ENCODE measurements at places on chromosomes 3 and 15.

DNA sequence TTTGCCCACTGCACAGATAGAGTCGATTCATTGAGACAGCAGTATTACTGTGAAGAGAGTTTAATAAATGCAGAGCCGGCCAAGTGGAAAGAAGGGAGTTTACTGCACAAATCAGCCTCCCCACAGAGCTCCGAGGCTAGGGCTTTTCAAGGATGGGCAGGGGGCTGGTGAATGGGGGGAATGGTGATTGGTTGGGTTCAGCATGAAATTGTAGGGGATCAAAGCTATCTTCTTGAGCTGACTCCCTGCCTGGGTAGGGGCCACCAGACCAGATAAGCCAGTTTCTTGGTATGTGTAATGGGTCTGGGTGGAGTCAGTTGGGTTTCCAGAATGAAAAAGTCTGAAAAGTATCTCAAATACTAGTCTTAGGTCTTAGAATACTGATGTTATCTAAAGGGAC lies 66.6 kb downstream of the SYNPR start:
- no peak for DNase-seq

GRCh38 chr3:25292036-25292435 lies 136.0 kb upstream of the RARB start:
- no peak for DNase-seq

- DNase-seq, result no peak
These were observed 105.6 kb downstream of the MYLK start for GRCh38 chr3:123778525-123778924.

DNA sequence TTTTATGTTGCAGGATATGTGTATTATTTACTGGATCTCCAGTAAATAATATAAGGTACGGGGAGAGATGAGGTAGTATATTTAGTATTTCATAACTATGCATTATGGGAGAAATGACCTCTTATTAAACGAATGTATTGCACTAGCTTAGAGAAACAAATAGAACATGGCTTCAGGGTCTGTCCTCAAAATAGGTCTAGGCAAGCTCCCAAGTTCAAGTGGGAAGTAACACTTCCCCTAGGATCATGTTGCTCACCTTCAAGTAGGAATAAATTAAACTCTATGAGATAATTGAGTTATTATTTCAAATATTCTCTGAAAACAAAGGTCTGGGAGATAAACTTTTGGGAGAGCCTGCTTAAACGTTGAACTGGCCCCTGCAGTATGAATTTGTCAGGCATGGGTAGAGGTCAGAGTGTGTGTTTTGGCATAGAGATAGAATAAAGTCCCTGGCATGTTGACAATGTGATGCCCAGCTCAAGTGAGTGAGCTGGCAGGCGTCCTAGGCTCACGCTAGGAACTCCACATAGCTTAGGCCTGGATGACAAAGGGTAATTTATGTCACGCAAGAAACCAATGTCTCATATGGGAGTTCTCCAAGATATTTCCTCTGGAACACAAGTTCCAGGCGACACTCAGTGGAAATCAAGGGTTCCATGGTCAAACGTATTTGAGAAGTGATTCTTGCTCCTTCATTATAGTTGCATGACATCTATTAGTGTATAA lies 236.8 kb downstream of the CACNA2D3 start:
- no peak for DNase-seq

- DNase-seq, result no peak
These were observed 172.6 kb downstream of the PGPEP1L start for GRCh38 chr15:98834976-98835375.

DNA sequence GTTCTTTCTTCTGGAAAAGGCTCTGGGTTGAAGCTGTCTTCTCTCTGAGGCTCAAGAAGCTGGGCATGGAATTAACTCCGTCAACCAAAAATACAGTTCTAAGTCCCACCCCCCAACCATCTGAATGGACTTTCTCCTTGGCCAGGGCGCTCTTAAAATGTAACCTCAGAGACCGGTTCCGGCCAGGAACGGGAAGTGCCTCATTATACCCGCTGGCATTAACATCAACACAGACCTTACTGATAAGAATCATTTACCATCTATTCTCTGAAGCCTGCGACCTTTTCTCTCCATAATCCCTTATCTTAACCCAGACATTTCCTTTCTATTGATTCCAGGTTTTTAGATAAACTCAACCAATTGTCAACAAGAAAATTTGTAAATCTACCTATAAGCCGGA lies 64.7 kb downstream of the ATP1B3 start:
- no peak for DNase-seq

GRCh38 chr3:121155028-121155427 lies 247.0 kb downstream of the STXBP5L start:
- no peak for DNase-seq

GRCh38 chr15:45448066-45448915 lies 69.9 kb upstream of the GATM start:
- DNase-seq, result no peak

DNA sequence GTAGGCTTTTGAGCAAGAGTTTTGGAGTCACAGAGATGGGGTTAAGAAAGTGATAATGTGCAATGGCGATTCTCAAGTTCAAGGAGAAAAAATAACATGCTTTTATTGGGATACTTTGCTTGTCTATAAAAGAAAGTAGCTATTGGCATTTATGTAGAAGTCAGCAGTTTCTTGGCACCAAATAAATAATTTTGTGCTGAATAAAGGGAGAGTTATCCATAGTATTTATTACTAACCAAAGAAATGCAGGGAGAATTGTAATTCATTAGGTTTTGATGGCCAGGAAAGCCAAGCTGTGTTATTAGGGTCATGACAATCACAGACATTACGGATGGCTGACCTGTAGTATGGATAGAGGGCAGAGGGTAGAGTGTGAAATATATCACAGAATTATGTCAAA lies 33.1 kb downstream of the BTD start:
- no peak for DNase-seq

DNA sequence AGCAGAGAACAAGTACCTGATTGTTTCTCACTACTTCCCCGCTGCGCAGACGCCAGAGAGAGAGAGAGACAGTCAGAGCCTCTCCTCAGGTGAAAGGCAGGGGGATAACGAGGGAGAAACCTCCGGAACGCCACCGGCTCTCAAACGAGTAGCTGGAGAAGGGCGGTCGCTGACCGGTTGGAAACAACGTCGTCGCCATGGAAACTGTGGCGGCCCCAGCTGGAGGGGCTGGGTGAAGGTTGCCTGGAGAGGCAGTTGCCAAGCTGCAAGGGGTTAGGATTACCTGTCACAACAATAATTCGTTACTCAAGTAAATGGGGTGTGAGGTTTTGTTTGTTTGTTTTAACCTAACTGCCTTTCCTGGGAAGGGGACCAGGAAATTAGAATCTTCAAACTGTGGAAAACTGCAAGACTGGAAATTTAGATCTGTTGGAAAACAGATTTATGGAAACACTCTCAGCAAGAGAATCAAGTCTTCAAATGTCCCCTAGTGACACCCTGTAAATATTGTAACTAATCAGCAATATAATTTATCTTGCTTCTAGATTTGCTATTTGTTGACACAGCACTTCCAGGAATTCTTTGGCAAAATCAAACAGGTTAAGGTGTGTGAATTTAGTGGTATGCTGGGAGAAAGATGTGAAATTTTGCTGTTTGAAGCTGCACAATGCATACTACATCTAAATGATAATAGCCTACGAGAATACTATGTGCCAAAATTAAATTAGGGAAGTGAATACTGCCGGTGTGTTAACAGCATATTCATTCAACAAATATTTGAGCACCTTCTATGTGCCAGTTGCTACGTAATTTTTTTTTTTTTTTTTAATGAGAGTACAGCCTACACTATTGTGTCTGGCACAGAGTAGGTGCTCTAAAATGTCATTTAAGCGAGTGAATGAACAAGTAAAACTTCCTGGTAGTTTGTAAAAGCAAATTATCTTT lies at the start of gene DNAH12:
DNAH12 (minus strand) TSS at position 164 of the 945 bp plus-strand sequence. CDS start 1,474 bp downstream, outside the sequence.
- no peak for DNase-seq

DNA sequence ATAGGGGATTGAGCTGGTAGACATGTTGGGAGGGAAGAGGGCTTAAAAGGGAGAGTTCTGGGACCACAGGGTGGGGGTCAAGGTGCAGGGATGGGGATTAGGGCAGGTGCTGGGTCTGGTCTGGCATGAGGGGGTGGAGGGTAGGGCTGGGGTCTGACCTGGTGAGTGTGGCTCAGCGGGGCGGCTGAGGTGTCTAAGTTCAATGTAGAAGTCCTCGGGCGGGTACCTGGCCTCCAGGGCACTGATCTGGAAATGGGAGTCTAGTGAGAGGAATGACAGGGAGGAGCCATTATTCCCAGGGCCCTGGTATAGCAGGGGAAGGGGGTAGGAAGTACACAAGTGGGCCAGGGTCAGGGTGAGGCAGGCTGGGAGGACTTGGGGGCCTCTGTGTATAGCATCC lies 39.6 kb downstream of the RAB11A start:
- DNase-seq, result no peak

DNA sequence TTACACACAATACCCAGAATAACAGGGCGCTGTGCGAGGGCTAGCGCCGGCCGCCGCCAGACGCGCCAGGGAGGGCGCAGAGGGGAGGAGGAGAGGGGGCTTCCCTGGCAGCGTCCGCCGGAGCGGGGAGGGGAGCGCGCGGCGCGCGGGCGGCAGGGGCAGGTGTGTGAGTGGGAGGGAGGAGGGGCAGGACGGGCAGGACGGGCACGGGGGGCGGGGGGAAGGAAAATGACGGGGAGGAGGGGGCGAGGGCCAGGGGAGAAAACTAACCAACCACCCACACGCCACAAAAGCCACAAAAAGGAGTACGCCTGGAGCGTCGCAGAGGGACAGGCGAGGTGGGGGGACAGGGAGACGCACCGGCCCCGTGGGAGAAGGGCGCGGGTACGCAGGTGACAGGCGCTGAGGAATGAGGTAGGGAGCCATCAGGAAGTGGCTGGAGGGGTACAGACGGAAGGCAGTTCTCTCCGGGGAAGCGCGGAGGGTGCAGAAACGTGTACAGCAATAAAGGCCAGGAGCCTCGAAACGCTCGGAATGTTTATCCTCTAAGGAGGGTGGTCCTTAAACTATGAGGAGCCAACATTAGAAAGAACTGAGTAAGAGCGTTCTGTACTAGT lies 610 bp upstream of the SATB1 start:
- DNase-seq, result peak; percentile 58

DNA sequence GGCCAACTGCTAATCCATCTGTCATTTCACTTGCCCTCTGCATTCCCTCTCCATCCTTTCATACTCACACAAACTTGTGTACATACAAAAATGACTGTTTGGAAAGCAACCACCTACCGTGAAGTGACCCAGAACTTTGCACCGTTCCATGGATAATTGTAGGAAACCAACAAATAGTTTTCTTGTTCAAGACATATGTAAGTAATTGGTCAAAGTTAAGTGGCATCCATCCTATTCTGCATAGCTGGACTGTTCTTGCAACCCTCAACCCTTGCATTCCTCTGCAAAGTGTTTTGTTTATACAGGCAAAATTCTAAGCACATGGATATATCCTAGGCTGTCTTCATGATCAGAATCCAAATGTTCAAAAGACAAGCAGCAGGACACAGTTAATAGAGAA lies 592.5 kb downstream of the MECOM start:
- no peak for DNase-seq

DNA sequence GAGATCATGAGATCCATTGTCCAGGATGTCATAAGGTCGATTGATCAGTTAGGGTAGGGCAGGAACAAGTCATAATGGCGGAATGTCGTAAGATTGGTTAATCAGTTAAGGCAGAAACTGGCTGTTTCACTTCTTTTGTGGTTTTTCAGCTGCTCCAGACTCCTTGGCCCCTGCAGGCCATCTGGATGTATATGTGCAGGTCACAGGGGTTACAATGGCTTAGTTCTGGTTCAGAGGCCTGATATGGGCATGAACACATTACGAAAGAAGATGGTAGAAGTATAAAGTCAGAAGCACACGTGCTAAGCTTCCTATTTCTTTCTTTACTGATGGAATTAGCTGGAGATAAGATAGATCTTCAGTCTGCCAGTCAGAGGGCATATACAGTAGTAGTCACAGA lies 315.4 kb upstream of the LRRC3B start:
- DNase-seq, result no peak

- DNase-seq, result no peak
These were observed 2.2 kb downstream of the ZXDC start for GRCh38 chr3:126473292-126474168.
